ENCODE measurements at places on chromosomes 5 and 9.

- DNase-seq = no peak
These were observed 96.4 kb downstream of the DIRAS2 start for GRCh38 chr9:90546200-90546599.

DNA sequence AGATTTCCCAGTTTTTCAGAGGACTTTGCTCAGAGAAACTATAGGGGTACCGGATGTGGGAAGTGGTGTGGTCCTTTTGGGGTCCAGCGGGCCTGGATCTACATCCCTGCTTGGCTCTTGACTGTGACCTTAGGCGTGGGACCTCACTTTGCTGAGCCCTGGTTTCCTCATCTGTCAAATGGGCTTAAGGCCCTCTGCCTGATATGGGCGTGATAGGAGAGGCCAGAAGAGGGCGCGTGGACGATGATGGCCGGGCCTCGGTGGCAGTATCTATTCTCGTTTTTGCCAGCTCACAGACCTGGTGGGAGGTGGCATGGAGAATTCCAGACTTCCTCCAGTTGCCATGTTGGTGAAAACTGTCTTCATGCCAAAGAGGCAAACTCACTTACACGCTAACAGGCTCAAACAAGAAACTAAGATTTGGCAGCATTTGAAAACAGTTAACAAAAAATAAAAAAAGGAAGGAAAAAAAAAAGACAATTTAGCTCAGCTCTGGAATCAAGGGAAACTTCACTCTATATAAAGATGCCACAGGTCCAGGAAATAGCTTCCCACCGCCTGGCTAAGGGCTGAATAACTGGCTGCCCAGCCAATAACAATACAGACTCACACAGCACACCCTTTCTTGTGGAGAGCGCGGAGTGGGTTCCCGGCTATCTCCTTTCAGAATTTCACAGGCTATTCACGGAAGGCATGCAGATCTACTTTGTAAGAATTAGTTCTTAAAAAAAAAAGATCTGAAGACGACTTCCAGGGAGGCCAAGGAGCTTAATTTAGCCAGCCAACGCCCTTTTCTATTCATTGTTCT, 1.7 kb downstream of the SH3PXD2B start:
- DNase-seq = no peak

DNA sequence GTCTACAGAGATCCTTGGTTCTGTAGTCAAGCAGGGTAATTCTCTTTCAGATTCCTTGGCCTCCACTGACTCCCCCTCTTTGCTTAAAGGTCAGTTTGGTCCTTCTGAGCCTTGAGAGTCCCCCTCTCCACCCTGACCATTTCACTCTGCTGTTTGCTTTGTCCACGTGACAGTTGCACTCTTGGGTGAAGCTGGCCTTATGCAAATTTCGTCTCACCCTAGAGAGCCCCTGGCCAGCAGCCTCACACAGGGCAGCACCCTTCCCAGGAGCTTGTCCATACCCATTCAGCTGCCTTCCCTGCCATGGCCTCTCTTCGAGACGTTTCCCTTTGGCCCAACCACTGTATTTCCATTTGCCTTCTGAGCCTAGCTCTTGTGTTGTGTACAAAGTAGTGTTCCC, 63.7 kb downstream of the PRKACG start:
- no peak for DNase-seq

- DNase-seq = no peak
These were observed 215.7 kb downstream of the ATPSCKMT start for GRCh38 chr5:10034001-10034400.

DNA sequence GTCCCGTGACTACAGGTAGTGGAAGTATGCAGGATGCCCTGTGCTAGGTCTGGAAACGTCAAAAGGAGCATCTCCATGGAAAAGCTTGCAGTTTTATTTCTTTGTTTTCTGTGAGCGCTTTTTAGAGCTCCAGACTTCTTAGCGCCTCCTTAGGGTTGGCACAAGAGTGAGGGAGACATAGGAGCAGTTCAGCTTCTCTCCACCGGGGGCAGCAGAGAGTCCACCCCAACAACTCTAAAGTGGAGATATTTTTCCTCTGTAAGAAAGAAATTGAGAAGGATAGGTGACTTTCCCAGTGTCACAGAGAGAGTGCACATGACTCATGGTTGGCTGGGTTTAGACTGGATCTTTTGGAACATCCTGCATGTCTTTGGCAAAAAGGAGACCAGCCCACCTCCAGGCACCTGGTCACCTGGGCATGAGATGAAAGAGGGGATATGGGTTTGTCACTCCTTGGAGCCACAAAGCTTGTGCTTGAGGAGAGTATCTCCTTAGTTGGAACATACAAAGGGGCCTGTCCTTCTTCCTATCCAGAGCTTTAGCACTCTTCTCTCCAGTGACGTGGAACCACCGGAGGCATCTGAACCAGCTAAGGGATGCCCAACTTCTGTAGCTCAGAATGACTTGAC, 637.7 kb downstream of the SEMA5A start:
- no peak for DNase-seq

GRCh38 chr9:68476847-68477246, 63.8 kb downstream of the TMEM252 start:
- no peak for DNase-seq

- no peak for DNase-seq
These were observed 66.1 kb downstream of the GPR21 start for GRCh38 chr9:123099548-123099947.

DNA sequence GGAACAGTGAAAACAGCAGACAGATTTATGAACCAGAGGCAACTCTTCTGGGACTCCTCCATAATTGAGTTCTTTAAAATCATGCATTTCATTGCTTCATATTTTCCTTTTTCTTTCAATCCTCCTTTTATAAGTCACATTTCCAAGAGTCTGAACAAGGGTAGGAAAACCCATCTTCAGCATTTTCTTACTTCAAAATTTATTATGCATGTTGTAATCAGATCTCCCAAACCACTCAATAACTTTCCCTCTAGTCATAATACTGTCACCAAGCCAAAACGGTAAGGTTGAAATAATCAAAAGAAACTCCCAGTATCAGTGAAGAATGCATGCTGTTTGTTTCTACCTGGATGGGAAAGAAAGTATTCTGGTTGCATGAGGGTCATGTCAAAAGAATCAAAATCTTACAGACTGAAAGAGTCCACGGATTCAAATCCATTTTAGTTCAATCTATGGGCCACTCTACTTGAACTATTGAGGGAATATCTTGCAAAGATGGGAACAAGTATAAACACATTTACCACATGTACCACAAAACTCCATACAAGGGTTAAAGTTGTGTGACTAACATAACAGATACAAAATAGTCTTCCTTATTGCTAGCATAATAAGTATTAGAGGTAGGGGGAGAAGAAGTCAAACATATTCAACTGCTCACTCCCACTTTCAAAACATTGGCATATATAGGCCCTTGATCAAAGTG, 797.3 kb downstream of the MAT2B start:
- no peak for DNase-seq

- DNase-seq = no peak
These were observed 126.5 kb downstream of the MYO10 start for GRCh38 chr5:16809395-16810207.

- no peak for DNase-seq
These were observed 15.7 kb downstream of the IRGM start for GRCh38 chr5:150862070-150862469.

GRCh38 chr5:171592076-171592475, 172.6 kb downstream of the FGF18 start:
- no peak for DNase-seq

DNA sequence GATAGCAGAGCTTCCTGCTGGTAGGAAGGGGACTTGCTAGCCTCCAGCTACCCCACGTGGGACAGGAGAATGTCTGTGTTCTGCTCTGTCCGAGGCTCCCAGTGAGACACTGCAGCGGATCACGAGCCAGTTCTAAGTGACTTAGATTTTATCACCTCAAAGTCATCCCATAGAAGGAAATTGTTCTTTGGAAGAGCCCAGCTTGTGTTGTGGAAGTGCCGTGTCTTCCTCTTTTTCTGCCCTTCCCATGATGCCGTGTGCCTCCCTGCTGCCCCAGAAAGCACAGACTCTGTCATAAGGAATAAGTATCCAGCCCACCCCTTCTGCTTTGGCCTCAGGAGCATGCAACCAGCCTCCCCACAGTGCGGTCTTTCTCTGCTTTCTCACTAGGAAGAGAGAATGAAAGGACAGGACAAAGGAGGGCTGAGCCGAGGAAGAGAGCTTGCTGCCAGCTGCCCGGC, 35.6 kb downstream of the RUFY1 start:
- DNase-seq = no peak

GRCh38 chr9:125649315-125649714, 57.7 kb downstream of the MAPKAP1 start:
- no peak for DNase-seq

- DNase-seq = no peak
These were observed 178.1 kb downstream of the SGCD start for GRCh38 chr5:156505101-156505500.

- no peak for DNase-seq
These were observed 303.8 kb upstream of the PRR16 start for GRCh38 chr5:120160124-120160895.

DNA sequence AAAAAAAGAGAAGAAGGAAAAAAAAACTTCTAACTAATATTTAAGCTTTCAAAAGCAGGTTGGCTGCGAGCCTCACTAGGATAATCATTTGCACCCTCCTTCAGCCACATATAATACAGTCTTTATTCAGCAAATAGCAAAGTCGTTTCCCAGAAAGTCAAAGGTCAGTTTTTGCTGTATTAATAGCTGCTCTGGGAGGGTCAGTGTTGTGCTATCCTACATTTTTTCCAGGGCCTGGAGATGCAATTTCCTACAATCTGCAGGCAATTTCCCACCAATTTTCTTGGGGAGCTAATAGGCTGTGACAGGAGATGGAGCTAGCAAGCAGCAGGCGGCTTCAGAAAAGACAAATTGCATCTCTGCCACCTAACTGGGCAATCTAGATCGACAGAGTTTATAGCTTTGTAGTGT, 136.8 kb downstream of the TLE1 start:
- DNase-seq = no peak

- DNase-seq = no peak
These were observed 88.1 kb upstream of the TLE1 start for GRCh38 chr9:81777482-81777881.

- DNase-seq = no peak
These were observed 7.5 kb upstream of the PSAT1 start for GRCh38 chr9:78289474-78289873.

Measured in stimulated activated CD8-positive, alpha-beta memory T cell treated with anti-CD3 and anti-CD28 coated beads, Interleukin-12 subunit alpha, Interleukin-12 subunit beta, amount 100 ng/mL, for 1 hour (primary cell).